ENCODE measurements at places on chromosomes 3 and 15. TPM values are rescaled to one million over a fixed set of nuclear protein-coding genes. Genes with fewer than 3 reads are reported as not detected.

The LRTM1 gene
- total RNA-seq, result 13.4 TPM

DNA sequence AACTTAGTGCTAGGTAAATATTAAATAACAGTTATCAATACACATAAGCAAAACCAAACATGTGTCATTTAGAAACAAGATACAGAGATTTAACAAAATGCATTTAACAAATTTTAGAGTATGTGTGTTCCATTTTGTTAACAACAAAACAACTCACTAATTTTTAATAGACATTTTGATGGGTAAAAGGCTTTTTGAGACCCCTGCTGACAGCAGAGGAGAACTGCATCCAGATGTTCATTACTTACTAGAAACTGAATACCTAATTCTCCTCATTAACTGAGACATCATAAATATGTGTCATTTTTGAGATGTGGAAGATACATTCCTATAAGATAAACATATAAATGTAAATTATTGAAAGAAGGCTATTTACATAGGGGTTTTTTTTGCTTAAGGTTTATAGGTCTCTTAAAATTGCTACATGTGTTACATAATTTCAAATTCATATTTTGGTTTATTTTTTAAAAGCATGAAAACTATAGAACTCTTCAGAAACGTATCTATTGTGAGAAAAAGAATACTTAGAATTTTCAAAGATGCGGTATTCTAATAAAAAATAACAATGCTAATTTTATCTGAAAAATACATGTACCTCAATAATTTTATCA is 1009.8 kb downstream of the TUSC7 start:
- no peak for DNase-seq

DNA sequence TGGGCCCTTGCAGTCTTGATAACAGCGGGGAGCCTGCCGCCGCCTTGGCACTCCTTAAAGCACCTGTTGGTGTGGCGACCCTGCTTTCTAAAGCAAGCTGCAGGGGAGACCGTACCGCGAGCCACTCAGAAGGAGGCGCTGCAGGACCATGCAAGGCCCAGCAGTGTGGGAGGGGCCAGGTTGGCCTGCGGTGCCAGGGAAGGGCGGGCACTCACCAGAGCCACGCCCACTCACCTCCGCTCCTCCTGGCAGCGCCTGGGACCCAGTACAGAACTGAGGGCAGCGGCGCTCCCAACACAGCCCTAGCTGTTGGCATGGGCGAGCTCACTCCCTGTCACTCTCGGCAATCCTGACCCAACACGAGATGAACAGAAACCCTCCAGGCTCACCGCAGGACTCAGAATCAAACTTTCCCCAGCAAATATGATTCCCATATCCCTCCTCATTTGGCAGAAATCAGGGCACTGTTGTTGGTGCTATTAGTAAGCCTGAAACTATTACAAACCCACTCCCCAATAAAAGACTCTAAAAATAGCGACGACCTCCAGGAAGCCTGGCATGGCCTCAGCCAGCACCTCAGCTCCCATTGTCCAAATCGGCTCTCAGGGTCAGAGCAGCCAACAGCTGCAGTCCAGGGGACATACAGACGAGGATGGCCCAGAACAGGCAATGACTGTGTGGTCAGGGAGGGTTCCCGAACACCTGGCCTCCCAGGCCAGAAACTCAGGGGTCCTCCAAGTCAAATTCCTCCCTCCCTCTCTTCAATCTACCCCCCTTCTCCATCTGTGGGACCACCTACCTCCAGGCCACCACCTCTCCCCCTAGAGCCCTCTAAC is 77.2 kb downstream of the TBC1D2B start:
- no peak for DNase-seq

DNA sequence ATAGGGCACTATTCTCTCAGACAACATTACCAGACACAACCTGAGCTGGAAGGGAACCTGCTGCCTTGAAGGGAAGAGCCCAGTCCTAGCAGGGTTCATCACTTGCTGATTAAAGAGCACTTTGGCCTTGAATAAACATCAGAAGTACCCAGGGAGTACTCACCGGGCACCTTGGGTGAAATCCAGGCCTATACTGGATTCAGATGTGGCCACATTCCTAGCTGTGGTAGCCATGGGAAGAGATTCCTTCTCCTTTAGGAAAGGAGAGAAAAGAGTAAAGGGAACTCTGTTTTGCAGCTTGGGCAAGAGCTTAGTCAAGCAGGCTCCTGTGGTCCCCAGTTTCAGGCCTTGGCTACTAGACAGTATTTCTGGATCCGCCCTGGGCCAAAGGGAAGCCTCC is 195.0 kb downstream of the SPATA16 start:
- no peak for DNase-seq

Data from urinary bladder (tissue), 4 donors.